H7 (cell line): ENCODE measurements at places on chromosomes 7 and 10. TPM values are rescaled to one million over a fixed set of nuclear protein-coding genes. Genes with fewer than 3 reads are reported as not detected.

DNA sequence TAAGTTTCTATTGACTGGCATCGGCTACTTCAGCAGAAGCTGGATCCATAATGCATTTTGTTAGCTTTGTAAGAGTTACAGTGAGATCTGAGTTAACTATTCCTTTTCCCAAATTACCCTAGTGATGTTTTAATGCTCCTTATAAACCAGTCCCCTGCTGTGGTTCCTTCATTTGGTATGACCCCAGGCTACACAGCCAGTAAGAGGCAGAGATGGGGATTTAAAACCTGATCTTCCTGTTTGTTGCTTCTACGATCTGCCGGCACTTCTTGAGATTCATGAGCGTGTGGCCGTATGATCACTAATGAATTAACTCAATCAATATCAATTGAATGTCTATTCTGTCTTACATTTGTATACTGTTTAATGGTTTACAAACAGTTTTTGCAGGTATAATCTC is 86.1 kb downstream of the CACNB2 start:
- DNase-seq = no peak

Gene SPDYE2B
- total RNA-seq = not detected in 2 replicates

GRCh38 chr10:14240253-14241189 is 90.2 kb downstream of the FRMD4A start:
- peak; percentile 60 for DNase-seq

- DNase-seq = no peak
Measured at GRCh38 chr7:127535546-127536393, 49.6 kb downstream of the GCC1 start.

Gene SPDYE6
- total RNA-seq = not detected in 2 replicates

DNA sequence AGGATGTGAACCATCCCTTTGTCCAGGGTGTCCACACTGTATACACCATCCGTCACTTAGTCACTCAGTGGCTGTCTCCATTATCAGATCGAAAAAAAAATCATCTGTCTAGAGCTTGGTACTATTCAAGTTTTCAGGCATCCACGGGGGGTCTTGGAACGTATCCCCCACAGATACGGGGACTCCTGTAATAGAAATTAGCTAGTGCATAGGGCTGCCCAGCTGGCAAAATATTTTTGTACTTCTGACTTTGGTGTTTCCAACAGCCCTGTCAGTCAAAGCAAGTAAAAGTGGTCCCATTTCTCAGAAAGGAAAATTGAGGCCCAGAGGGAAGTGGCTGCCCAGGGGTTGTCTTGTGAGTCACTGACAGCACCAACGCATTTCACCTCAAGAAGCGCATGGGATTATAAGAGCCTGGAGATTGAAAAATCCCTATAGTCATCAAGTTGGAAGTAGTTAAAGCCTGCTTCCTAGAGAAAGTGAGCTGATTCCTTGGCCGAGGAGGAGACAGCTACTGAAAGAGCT is 52.1 kb upstream of the SLC29A3 start:
- no peak for DNase-seq

DNA sequence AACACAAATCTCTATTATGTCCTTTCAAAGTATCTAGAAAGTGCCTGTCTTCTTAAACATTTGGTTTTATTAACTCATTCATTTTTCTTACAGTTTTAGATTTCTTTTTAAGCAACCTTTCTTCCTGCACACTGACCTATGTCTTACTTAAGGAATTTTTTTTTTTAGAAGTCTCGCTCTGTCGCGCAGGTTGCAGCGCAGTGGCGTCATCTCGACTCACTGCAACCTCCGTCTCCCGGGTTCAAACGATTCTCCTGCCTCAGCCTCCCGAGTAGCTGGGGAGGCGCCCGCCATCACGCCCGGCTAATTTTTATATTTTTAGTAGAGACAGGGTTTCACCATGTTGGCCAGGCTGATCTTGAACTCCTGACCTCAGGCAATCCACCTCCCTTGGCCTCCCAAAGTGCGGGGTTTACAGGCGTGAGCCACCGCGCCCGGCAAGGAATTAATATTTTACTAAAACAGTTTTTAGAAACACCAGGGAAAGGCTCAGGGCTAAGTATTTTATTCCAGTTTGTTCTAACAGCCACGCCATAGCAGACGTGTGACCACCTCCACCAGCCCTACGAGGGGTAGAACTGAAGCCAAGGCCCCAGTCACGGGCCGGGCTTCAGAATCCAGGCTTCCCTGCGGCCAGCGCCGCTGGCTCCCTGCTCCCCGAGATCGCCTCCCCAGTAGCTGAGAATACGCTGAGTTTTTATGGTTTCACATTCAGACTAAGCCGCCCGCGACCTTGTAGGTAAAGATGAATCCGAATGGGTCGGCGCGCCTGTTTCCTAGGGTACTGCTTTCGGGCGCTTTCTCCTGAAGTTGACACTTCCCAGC is 941 bp upstream of the LUC7L2 start:
- DNase-seq = no peak

Gene TMEM213
- not detected in 2 replicates for total RNA-seq

Gene PPIA
- 3,731 and 4,122 TPM in 2 replicates for total RNA-seq

Gene AOAH
- total RNA-seq = 0.21 TPM in 1 of 2 replicates, not detected in the other

DNA sequence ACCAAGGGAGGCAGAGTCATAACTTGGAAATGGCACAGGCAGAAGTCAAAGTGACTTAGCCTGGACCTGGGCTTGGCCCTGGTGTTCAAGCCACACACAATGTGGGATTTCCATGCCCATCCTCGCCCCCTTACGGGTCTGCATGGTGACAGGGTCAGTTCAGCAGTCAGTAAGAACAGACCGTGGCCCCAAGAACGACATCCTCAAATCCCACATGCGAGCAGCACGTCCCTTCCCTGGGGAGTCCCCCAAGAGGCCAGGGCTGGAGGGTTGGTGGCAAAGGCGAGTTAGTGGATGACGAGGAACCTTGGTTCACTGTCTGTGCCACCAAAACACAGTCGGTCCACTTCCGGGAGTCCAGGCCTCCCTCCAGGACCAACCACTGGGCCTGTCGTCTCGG is 93.3 kb upstream of the MGMT start:
- DNase-seq = no peak

DNA sequence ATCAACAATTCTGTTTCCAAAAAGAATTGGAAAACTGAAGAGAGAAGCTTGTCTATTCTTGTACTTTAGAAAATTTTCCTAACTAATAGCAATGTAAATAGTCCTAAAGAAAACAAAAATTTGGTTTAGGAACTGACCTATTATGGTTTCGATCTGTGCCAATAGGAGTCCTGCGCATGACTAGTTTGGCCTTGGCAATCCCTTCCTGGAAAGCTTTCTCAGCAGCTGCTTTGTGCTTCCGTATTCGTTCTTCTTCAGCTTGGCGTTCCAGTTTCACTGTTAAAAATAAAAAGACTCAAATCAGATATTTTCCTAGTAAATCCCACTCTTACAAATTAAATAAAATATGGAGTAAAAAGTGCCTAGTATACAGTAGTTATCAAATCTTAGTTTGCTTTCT is 36.6 kb downstream of the FZD9 start:
- no peak for DNase-seq

- peak; percentile 83 for DNase-seq
Measured at GRCh38 chr10:102394801-102395399, 605 bp upstream of the NFKB2 start.

- DNase-seq = no peak
Measured at GRCh38 chr10:11713963-11714362, 28.2 kb upstream of the ECHDC3 start.

DNA sequence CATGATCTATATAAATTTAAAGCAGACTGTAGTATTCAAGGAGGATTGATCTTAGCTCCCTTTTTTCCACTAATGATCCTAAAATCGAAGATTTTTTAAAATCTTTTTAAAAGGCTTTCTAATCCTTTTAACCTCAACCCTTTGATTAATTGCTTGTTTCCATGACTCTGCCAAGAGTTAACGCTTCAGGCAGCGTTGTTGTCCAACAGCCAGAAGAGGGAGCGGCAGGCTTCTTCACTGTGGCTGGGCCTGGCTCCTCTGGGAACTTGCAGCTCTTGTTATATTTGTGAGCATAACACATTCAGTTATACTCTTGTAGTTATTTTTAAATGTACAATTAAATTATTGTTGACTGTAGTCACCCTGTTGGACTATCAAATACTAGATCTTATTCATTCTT is 26.3 kb downstream of the CRCP start:
- peak; percentile 28 for DNase-seq
